ENCODE measurements at places on chromosomes 3 and 15. TPM values are rescaled to one million over a fixed set of nuclear protein-coding genes. Genes with fewer than 3 reads are reported as not detected.
A peak's percentile ranks its signal among the peaks of the same experiment; 100 is the strongest.

Gene PLSCR4
- total RNA-seq = 14.2 TPM

Gene B3GNT5
- 10.2 TPM for total RNA-seq

Gene CGNL1
- 5.7 TPM for total RNA-seq

Gene C3orf22
- total RNA-seq = not detected

Gene SLC2A2
- total RNA-seq = not detected

Gene KCNAB1
- total RNA-seq = 1.6 TPM

Gene ROBO2
- total RNA-seq = 2.0 TPM

Gene TRPM1
- total RNA-seq = 8.9 TPM

Gene TMEM266
- 0.27 TPM for total RNA-seq

Gene CLDND1
- 152 TPM for total RNA-seq

- no peak for DNase-seq
Measured at GRCh38 chr15:38885001-38885400, 320.4 kb upstream of the RASGRP1 start.

GRCh38 chr15:89070197-89071124 is 17.8 kb upstream of the ABHD2 start:
- peak; percentile 6 for DNase-seq

DNA sequence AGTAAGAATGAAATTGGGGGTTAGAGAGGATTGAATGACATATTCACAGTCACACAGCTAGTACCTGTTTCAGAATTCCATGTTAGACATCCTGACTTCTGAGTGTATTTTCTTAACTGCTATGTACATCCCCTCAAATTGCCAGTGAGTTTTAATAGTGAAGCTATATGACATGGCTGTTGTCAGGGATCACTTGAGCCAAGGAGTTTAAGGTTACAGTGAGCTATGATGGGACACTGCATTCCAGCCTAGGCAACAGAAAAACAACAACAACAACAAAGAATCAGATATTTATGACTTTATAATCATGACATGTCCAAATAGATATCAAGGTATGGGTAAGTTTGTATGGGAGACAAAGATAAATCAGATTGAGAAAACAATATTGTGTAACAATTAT is 16.6 kb downstream of the PARP15 start:
- DNase-seq = no peak

DNA sequence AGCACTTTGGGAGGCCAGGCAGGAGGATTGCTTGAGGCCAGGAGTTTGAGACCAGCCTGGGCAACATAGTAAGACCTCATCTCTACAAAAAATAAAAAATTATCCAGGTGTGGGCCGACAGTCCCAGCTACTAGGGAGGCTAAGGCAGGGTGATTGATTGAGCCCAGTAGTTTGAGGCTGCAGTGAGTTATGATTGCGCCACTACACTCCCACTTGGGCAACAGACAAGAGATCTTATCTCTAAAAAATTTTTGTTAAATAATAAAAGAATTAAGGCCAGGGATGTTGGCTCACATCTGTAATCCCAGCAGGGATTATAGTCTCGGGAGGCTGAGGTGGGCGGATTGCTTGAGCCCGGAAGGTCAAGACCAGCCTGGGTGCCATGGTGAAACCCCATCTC is 25.8 kb upstream of the NFKBIZ start:
- DNase-seq = no peak

DNA sequence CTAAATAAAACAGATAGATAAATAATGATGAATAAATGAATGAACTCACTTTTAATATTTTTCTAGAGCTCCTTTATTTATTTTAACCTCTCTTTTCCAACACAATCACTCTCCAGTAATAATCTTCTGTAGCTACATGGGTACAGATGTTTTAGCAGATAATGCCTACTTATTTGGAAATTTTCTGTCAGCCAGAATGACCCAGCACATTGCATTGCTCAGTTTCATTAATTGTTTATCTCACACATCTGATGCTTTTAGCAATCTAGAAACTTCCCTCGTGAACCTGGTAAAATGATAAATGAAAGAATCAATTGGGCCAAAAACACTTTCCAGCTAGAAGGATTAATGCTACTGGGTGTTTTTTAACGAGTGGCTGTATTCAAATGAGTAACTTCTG is 14.9 kb upstream of the MYH15 start:
- DNase-seq = no peak

GRCh38 chr3:149654188-149654601 is 3.6 kb downstream of the WWTR1 start:
- DNase-seq = no peak

- DNase-seq = no peak
Measured at GRCh38 chr3:37745076-37745475, 116.6 kb upstream of the CTDSPL start.

- no peak for DNase-seq
Measured at GRCh38 chr15:47541562-47541961, 175.7 kb upstream of the SEMA6D start.

DNA sequence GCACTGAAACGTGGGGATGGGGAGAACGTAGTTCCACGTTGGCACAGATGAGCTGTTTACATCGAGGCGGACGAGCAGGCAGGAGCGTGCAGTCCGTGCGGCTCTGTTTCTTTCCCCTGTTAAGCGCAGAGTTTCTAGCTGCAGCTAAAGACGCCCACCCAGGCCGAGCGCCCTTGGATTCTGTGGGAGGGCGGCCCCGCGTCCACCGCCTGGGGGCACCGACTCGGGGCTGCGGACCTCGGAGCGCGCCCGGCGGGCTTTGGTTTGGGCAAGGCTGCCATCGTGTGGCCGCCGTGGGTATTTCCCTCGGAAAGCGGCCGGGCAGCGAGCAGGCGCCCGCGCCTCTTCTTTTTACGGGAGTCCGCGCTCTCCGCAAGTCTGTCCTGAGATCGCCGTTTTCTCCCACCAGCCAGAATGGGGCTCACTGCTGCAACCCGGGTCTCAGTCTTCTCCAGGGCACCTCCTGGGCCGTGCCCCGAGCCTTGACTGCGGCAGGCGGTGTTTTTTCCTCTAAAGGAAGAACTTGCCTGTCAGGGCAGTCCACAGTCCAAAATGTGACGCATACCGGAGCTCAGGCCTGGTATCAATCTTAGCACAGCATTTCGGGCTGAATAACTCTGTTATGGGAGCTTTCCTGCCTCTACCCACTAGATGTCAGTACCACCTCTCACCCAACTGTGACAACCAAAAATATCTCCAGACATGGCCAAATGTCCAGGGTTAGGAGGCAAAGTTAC is 219.9 kb upstream of the IGF1R start:
- DNase-seq = peak; percentile 95

GRCh38 chr3:179811321-179812095 is 158.7 kb downstream of the USP13 start:
- no peak for DNase-seq

DNA sequence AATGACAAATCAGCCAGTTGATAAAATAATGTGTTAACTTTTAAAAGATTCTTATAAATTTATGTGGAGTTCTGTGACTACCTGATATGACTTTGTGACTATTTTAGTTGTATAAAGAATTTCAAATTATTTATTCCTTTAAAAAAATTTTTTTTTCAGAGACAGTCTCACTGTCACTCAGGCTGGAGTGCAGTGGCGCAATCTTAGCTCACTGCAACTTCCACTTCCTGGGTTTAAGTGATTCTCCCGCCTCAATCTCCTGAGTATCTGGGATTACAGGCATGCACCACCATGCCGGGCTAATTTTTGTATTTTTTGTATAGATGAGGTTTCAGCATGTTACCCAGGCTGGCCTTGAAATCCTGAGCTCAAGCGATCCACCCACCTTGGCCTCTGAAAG is 48.5 kb downstream of the MBNL1 start:
- DNase-seq = no peak

- no peak for DNase-seq
Measured at GRCh38 chr3:117084739-117085270, 375.2 kb downstream of the TUSC7 start.

- DNase-seq = no peak
Measured at GRCh38 chr15:50819344-50819743, 53.8 kb upstream of the SPPL2A start.

DNA sequence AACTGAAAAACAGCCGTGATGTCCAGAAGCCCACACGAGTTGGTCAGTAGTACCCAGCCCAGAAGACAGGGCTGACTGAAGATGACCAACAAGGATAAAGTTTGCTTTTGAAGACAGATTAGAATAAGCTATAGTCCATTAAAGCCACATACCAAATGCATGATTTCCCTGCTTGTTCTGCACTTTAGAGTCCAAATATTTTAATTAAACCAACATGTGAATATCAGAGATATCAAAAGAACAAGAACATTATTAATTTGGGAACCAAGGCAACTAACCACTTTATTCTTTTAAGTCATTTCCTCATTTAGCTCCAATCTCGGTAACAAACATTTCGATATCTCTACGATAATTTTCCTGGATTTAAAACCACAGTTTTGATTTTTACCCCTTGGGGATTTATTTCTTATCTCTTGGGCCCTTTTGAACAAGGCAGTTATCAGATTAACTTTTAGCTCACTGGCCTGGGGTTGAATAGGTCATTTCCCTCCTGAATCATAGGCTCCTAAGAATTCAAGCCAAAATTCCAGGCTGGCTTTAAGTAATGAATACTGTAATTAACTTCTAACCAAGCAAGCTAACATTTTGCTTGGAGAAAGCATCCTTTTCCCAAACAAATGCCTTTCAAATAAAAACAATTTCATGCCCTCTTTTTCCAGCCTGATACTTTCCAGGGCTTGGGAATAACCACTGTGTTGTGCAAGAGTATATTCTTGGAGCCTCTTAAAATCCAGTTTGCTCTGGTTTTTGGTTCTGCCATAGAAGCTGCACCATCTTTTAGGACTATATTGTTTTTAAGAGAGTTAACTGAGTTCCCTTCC is 102.9 kb upstream of the NR2E3 start:
- DNase-seq = no peak

DNA sequence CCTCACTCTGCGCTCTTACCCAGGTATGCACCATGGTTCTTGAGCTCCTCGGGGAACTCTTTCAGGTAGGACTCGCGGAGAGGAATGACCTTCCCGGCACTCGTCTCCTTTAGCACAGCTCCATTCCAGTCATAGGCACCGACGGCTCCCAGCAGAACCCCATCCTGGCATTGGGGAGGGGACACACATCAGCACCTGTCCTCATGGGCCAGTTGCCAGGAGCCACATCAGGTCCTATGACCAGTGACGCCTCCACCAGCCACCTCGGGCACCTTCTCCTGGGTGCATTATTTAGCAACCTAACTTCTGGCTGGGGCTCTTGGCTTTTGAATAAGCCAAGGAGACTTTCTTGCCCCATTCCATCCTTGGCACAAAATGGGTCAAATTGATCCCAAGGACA is 61.9 kb downstream of the FEM1B start:
- DNase-seq = no peak

DNA sequence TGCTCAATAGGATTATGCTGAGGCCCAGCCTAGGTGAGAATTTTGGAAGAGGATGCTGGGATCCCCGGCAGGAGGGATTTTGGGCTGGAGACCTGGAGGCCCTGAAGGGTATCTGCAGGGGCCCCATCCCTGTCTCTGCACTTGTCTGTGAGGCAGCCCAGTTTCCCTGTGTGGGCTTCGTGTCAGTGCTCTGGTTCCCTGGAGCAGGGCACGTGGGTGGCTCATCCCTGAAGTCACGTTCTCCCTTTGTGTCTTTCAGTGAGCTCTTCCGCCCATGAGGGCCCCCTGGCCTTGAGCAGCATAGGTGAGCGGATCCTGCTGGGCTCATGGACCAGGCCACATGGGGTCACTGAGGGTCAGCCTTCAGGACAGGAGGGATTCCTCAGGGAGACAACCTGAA is 217.9 kb downstream of the SNRPN start:
- DNase-seq = no peak

GRCh38 chr3:159843840-159844730 is 144.6 kb upstream of the IL12A start:
- no peak for DNase-seq

DNA sequence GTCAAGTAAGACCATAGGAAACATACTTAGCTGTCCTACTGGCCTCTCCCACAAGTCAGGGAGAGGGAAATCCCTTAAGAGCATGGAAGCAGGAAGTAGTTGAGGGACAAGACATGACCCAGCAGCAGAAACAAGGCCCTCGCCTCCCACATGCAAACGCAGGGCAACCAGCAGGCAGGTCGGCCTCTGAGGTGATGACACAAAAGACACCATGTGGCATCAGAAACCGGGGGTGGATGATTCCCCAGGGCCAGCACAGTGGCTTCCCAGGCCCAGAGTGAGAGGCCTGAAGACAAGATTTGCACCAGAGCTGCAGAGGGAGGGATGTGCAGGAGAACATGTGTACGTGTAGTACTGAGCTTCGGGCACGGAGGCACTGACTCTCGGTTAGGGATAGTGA is 26.3 kb downstream of the PXYLP1 start:
- peak; percentile 72 for DNase-seq

- no peak for DNase-seq
Measured at GRCh38 chr3:125160606-125161371, 51.8 kb downstream of the SLC12A8 start.

DNA sequence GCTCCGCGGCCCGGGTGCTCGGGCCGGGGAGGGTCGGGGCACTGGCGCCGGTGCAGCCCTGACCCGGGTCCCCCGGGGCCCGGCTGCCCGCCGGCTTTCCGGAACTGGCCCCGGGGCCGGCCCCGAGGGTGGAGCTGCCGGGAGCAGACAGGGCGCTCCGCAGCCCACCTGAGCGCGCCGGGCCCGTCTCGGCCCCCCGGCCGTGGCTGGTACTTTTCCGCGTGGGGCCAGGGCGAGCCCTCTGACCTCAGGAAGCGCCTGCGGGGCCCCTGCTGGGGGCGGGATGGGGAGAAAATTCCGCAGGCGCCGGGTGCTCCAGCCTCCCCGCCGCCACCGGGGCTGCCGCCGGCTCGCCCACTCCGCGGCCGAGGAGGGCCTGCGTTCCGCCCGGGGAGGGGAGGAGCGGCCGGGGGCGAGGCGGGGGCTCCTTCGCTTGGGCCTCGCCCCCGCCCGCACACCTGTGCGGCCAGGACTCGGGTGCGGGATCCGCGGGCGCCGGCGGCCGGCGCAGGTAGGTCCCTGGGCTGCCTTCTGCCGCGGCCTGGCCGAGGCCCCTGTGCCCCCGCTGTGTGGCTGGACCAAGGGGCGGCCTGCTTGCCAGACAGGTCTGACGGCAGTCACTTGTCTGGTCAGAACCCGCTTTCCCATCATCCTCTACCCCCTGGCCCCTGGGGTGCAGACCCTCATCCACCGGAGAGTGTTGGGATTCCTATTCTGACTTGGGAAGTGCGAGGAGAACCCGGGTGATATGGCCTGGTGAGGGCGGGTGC is 3.5 kb downstream of the FURIN start:
- DNase-seq = peak; percentile 76

DNA sequence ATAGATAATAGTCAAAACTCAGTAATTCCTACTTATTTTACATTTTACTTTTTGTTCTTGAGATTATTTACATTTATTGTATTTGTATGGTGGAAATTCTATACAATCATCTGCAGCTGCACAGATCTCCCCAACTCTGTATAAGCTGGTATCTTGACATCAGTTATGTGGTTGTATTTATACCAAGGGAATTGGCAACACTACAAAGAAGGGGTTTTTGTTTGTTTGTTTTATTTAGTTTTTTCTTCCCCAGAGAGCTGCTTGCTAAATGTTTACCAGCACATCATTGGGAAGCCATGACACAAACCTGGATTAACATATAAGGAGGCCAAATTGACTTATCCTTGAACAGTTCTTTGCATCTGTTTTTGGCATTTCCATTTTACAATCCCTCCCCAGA is 389.2 kb upstream of the KCNMB2 start:
- DNase-seq = no peak

- DNase-seq = no peak
Measured at GRCh38 chr15:101579631-101580163, 72.5 kb downstream of the TM2D3 start.

- no peak for DNase-seq
Measured at GRCh38 chr15:90040618-90041017, 39.5 kb downstream of the ZNF710 start.
